A549 treated with GW870086 at 1 μM for 4 hours (cell line): ENCODE measurements at places on chromosomes 7 and 10. TPM values are rescaled to one million over a fixed set of nuclear protein-coding genes. Genes with fewer than 3 reads are reported as not detected.

The TEX36 gene
- not detected in 5 replicates for total RNA-seq

The SHH gene
- 0.48 to 0.96 TPM (median 0.74 TPM) in 5 replicates for total RNA-seq

The SSMEM1 gene
- not detected in 5 replicates for total RNA-seq

The CHRM2 gene
- not detected in 5 replicates for total RNA-seq

The ELN gene
- 0.06 to 0.16 TPM (median 0.08 TPM) in 5 replicates for total RNA-seq

The NFE2L3 gene
- total RNA-seq = 7.3 to 9.0 TPM (median 8.2 TPM) in 5 replicates

The FAM237B gene
- total RNA-seq = not detected in 5 replicates

The C1QL3 gene
- total RNA-seq = not detected in 5 replicates

The AGBL3 gene
- 0.55 to 1.5 TPM (median 0.60 TPM) in 5 replicates for total RNA-seq

The ZNF92 gene
- 3.8 to 5.4 TPM (median 4.7 TPM) in 5 replicates for total RNA-seq

The EVX1 gene
- total RNA-seq = 0.09 to 0.27 TPM (median 0.11 TPM) in 5 replicates

The UFSP1 gene
- 3.9 to 6.9 TPM (median 5.1 TPM) in 5 replicates for total RNA-seq

The TRIM50 gene
- total RNA-seq = 0.08 TPM in 1 of 5 replicates, not detected in the others
